ENCODE measurements at places on chromosomes 3 and 15. TPM values are rescaled to one million over a fixed set of nuclear protein-coding genes. Genes with fewer than 3 reads are reported as not detected.

TLR9 gene
- not detected for total RNA-seq

GRCh38 chr15:68589053-68589452 is 10.3 kb downstream of the CORO2B start:
- no peak for DNase-seq

DNA sequence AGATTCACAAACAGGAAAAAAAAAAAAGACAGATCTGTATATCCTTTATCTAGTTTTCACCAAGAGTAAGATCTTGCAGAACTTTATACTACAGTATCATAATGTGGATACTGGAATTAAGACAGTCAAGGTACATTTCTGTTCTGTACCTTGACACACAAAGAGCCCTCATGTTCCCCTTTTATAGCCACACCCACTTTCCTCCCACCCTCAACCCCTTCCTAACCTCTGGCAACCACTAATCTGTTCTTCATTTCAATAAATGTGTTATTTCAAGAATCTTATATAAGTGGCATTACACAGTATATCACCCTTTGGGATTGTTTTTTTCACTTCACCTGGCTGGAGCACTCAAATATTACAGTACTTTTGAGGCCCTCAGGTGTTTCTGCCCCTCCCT is 3.6 kb upstream of the RAB6B start:
- DNase-seq = no peak

- no peak for DNase-seq
Measured at GRCh38 chr15:48059791-48060190, 61.0 kb upstream of the SLC24A5 start.

Measured in foreskin keratinocyte (primary cell).